ENCODE measurements at places on chromosomes 7 and 10. TPM values are rescaled to one million over a fixed set of nuclear protein-coding genes. Genes with fewer than 3 reads are reported as not detected.
A peak's percentile ranks its signal among the peaks of the same experiment; 100 is the strongest.

The ARMC3 gene
- total RNA-seq, result 0.39 TPM

The EN2 gene
- total RNA-seq, result not detected

The GNAT3 gene
- total RNA-seq, result not detected

The SFMBT2 gene
- total RNA-seq, result 23.1 TPM

The OPALIN gene
- not detected for total RNA-seq

The STK31 gene
- total RNA-seq, result not detected

The BEND7 gene
- total RNA-seq, result not detected

The TFAM gene
- total RNA-seq, result 153 TPM

The HHEX gene
- total RNA-seq, result 0.38 TPM

The MYO3A gene
- total RNA-seq, result not detected

The TRAPPC14 gene
- total RNA-seq, result 17.0 TPM

The ECHS1 gene
- total RNA-seq, result 58.1 TPM

GRCh38 chr7:27032839-27033238 lies 63.0 kb downstream of the HOXA1 start:
- H3K4me1 ChIP-seq, result peaks cover 23% of the 10 kb centered on the region
- DNase-seq, result no peak
- H3K27ac ChIP-seq, result no peak overlapping the region
- H3K27me3 ChIP-seq, result no peaks in the 10 kb centered on the region
- H3K4me3 ChIP-seq, result no peak overlapping the region

- no peak for DNase-seq
- peaks cover 24% of the 10 kb centered on the region for H3K4me1 ChIP-seq
- no peak overlapping the region for H3K4me3 ChIP-seq
- peaks cover 5% of the 10 kb centered on the region for H3K36me3 ChIP-seq
- H3K27me3 ChIP-seq, result no peaks in the 10 kb centered on the region
Observed at GRCh38 chr7:28168393-28169158, 12.0 kb downstream of the JAZF1 start.

DNA sequence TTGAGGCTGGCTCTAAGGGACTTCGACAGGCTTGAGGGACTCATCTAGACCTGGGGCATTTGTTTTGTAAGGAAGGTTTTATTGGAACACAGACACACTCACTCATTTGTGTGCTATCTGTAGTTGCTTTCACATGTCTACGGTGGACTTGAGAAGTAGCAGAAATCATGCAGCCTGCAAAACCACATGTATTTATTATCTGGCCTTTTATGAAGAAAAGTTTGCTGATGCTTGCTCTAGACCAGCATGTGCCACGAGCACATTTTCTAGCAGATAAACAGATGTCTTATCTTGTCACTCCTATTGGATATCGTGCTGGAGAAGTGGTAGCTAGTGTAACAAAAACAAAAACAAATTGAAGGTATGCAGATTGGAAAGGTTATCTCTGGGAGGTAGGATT lies 9.8 kb downstream of the UPP1 start:
- H3K4me3 ChIP-seq, result no peak overlapping the region
- H3K36me3 ChIP-seq, result peaks cover 55% of the 10 kb centered on the region
- peaks cover 53% of the 10 kb centered on the region for H3K4me1 ChIP-seq
- H3K27ac ChIP-seq, result peak overlapping the region; percentile 84
- no peak for DNase-seq

DNA sequence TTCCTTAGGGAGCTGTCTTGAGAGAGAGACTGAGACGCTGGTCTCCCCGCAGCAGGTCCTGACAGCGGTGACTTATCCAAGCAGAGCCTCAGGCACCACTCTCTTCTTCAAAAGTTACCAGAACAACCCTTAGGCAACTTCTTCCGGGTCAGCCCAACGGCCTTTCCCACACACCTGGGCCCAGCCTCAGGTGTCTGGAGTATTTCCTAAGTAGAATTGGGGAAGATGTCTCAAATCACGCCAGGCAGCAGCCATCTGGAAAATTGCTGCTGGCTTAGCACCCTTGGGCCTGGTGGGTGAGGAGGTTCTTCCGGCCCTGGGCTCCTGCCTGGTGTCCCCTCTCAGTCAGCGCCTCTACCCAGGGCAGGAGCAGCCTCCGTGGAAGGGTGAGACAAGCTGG lies 80.4 kb upstream of the ANLN start:
- H3K36me3 ChIP-seq, result no peaks in the 10 kb centered on the region
- H3K4me1 ChIP-seq, result no peaks in the 10 kb centered on the region
- no peak overlapping the region for H3K4me3 ChIP-seq
- no peak overlapping the region for H3K27ac ChIP-seq
- no peaks in the 10 kb centered on the region for H3K27me3 ChIP-seq

GRCh38 chr10:125368146-125368545 lies 207.8 kb upstream of the CTBP2 start:
- peaks cover 12% of the 10 kb centered on the region for H3K27me3 ChIP-seq
- H3K4me1 ChIP-seq, result no peaks in the 10 kb centered on the region
- no peak for DNase-seq

DNA sequence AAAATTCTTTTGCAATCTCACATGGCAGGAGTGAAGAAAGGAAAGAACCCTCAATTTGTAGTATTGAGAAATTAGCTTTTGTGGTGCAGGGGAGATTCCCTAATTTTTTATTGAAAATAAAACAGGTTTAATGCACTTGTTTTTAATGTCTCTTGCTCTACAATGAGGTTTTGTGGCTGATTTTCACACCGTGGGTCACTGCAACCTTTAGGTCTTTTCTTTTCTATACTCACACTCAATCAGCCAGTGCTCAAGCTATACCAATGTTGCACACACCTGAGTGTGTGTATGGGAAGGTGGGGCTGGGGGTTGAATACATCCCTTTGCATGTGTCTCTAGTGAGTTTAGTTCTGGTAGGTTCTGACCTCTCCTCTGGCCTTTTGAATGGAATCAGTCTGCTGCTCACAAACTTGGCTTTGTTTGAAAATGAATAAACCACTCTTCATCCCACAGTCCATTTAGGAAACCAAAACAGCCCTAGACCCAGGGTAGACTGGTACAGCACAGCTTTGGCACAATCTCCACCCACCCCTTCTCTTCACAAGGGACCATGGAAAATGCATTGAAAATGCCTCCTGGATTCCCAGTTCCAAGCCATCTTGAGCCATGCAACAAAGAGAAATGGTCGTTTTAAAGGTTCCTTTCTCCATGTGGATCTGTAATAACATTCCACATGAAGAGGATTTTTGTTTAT lies 411.5 kb downstream of the SFMBT2 start:
- no peaks in the 10 kb centered on the region for H3K4me1 ChIP-seq
- no peak overlapping the region for H3K4me3 ChIP-seq
- H3K36me3 ChIP-seq, result no peaks in the 10 kb centered on the region
- peaks cover 4% of the 10 kb centered on the region for H3K27me3 ChIP-seq
- no peak for DNase-seq
- no peak overlapping the region for H3K27ac ChIP-seq

DNA sequence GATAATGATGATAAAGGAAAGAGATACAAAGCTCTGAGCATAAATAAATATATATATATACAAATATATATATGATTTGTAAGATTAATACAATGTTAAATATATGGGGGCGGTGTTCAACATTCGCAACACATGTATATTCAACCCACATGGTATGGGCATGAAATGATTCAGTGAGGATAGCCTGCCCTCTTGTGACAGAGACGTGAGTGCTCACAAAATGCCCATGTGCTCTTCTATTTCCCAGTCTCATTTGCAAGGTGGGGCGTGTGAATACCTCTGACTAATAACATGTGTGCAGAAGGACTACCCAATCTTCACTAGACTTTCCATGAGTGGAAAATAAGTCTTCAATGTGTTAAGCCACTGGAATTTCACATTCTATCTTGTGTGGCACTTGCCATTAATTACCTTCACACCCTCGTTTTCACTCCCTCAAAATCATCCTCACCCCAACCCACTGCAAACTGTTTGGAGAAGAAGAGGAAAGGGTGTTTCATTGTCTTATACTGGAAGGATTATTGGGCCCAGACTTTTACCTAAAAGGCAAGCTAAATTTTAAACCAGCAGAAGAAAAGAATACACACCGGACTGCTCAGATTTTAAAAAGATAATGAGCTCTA lies 26.9 kb downstream of the ASAH2 start:
- no peaks in the 10 kb centered on the region for H3K36me3 ChIP-seq
- DNase-seq, result peak; percentile 34
- H3K4me3 ChIP-seq, result no peak overlapping the region
- H3K27me3 ChIP-seq, result peaks cover 35% of the 10 kb centered on the region
- H3K27ac ChIP-seq, result no peak overlapping the region
- H3K4me1 ChIP-seq, result peaks cover 5% of the 10 kb centered on the region

- H3K4me3 ChIP-seq, result no peak overlapping the region
- H3K27me3 ChIP-seq, result no peaks in the 10 kb centered on the region
- H3K4me1 ChIP-seq, result peaks cover 6% of the 10 kb centered on the region
- H3K36me3 ChIP-seq, result peaks cover 26% of the 10 kb centered on the region
- no peak overlapping the region for H3K27ac ChIP-seq
Observed at GRCh38 chr7:130197094-130197493, 8.1 kb downstream of the TMEM209 start.

DNA sequence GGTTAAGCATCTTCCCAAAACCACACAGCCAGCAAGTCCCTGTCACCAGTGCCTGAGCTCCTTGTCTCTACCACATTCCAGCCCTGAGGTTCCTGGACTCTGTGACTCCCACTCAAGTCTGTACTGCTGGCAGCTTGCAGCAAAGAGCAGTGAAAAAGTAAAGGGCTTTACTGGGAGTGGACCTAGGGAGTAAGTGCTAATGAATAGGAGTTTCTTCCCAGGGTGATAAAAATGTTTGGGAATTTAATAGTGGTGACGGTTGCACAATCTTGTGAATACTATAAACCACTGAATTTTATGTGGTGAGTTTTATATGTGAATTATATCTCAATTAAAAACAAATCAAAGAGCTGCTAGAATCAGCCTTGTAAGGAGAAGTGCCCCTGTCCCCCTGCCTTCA lies 22.6 kb downstream of the HSPA12A start:
- no peak overlapping the region for H3K4me3 ChIP-seq
- H3K4me1 ChIP-seq, result peaks cover 24% of the 10 kb centered on the region
- no peak overlapping the region for H3K27ac ChIP-seq

DNA sequence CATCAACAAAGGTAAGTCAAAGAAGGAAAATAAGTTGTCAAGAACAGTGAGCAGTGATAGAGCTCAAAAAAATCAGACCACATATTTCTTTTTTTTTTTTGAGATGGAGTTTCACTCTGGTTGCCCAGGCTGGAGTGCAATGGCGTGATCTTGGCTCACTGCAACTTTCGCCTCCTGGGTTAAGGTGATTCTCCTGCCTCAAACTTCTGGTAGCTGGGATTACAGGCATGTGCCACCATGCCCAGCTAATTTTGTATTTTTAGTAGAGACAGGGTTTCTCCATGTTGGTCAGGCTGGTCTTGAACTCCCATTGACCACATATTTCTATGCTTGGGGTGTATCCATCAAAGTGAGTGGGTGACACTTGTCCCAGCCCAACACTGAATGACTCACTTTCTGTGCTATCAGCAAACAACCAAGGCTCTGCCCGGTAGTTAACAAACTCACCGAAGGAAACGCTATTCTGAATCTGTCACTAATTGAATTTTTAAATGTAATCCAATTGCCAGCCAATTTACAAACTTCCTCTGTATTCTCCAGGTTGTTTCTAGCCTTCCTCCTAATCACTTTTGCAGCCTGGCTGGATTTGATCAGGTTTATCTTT lies 19.6 kb upstream of the SMNDC1 start:
- DNase-seq, result no peak
- peaks cover 11% of the 10 kb centered on the region for H3K4me1 ChIP-seq
- peaks cover 11% of the 10 kb centered on the region for H3K27me3 ChIP-seq
- H3K4me3 ChIP-seq, result no peak overlapping the region

GRCh38 chr10:98045785-98046389 lies 15.5 kb upstream of the CRTAC1 start:
- DNase-seq, result peak; percentile 53
- H3K4me1 ChIP-seq, result peaks cover 2% of the 10 kb centered on the region
- peaks cover 35% of the 10 kb centered on the region for H3K27me3 ChIP-seq
- H3K27ac ChIP-seq, result no peak overlapping the region
- no peak overlapping the region for H3K4me3 ChIP-seq

GRCh38 chr10:30742471-30742870 lies 112.9 kb upstream of the LYZL2 start:
- H3K4me1 ChIP-seq, result peaks cover 7% of the 10 kb centered on the region
- H3K36me3 ChIP-seq, result no peaks in the 10 kb centered on the region
- H3K27me3 ChIP-seq, result no peaks in the 10 kb centered on the region

DNA sequence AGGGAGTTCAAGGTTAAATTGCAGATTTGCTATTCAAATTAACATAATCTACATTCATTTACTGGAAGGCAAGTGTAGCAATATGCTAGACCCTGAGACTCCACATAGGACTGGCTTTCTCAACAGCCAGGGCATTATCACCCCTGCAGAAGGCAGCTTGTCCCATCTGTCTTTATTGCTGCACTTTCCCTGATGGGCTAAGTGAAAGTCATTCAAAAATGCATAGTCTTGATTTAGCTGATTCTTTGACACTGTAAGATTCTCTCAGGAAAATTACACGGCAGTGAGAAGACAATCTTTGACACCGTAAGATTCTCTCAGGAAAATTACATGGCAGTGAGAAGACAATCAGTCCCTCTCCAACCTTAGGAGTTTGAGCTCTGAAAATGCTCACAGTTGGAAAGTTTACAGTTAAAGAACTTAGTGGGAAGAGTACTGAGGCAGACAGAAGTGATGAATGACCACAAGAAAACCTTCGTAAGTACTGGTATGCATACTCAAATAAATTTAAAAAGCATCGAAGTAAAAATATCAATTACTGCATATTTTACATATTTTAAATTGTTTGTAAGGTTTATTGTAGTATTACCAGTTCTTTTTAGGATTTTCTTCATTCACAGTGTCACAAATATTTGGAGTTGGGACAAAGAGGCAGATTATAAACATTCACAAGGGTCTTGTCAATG lies 88.9 kb downstream of the RAPGEF5 start:
- H3K27me3 ChIP-seq, result peaks cover 3% of the 10 kb centered on the region
- H3K27ac ChIP-seq, result no peak overlapping the region
- peaks cover 7% of the 10 kb centered on the region for H3K4me1 ChIP-seq
- no peaks in the 10 kb centered on the region for H3K36me3 ChIP-seq
- no peak for DNase-seq

GRCh38 chr7:84232646-84233045 lies 38.1 kb upstream of the SEMA3A start:
- no peak overlapping the region for H3K27ac ChIP-seq
- no peaks in the 10 kb centered on the region for H3K27me3 ChIP-seq
- no peaks in the 10 kb centered on the region for H3K4me1 ChIP-seq

DNA sequence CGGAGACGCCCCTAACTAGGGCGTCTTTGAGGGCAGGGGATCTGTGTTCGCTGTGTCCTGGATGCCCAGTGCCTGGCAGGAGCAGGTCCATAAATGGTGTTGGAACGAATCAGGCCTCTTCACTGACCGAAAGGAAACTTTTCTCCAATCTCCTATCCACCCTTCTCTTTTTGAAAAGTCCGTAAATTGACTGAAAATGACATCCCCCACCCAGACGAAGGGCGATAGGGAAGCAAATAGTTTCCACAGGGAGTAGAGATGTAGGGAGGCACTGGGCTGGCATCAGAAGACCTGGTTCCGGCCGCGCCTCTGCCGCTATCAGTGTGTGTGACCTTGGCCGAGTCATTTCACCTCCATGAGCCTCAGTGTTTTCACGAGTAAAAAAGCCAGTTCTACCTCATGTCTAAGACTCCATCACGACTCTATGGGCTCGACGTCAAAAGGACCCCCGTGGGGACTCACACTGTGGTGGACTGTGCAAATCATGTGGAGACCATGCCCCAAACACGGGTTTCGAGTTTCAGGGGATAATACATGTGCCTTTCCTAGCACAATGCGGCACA lies 497 bp upstream of the RAB11FIP2 start:
- peaks cover 24% of the 10 kb centered on the region for H3K4me1 ChIP-seq
- H3K36me3 ChIP-seq, result no peaks in the 10 kb centered on the region
- DNase-seq, result no peak
- H3K27ac ChIP-seq, result peak overlapping the region; percentile 55
